Natural killer cell (primary cell): ENCODE measurements at places on chromosomes 5 and 9. TPM values are rescaled to one million over a fixed set of nuclear protein-coding genes. Genes with fewer than 3 reads are reported as not detected.

CD14 gene
- 1.4 TPM for total RNA-seq

C9 gene
- 0.52 TPM for total RNA-seq

- H3K27me3 ChIP-seq = no peaks in the 10 kb centered on the region
- no peak overlapping the region for H3K27ac ChIP-seq
- no peak overlapping the region for H3K4me3 ChIP-seq
- H3K36me3 ChIP-seq = no peaks in the 10 kb centered on the region
- H3K4me1 ChIP-seq = no peaks in the 10 kb centered on the region
- DNase-seq = no peak
Observed at GRCh38 chr5:69046375-69046957, 47.3 kb upstream of the SLC30A5 start.

DNA sequence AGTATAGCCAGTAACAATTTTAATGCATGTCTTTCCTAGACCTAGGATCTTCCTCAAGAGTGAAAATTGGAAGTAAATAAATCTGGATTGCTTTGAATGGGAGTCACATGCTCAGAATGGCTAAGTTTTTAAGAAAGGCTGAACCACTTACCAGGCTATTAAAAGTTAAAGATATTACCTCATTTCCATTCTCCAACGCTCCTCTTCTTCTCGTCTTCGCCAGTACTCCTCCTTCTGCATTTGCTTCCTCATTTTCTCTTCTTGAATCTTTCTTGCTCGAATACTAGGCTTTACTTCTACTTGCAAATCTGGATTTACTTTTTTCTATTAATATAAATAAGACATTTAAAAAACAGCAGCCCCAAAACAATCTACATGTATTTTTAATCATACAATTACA, 49.6 kb downstream of the ZFR start:
- no peaks in the 10 kb centered on the region for H3K4me1 ChIP-seq
- DNase-seq = no peak
- H3K36me3 ChIP-seq = peaks cover 85% of the 10 kb centered on the region
- no peak overlapping the region for H3K27ac ChIP-seq
- no peak overlapping the region for H3K4me3 ChIP-seq

DNA sequence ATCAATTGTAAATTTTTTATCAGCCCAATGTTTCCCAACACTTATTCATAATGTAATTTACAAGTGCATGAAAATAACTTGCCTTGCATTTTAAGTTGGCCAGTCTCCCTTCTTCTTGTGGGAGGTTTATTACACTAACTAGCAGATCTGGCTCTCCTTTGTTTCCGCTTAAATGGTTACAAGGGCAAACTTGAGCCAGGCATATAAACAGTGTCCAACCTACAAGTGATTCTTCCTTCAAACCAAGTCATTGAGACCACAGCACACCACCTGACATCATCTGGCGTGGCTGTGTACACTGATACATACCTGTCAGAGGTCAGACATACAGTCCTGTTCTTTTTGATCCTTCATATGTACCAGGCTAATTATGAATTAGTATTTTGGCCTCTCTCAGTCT, 80.1 kb downstream of the ALDH1A1 start:
- H3K36me3 ChIP-seq = no peaks in the 10 kb centered on the region
- no peaks in the 10 kb centered on the region for H3K4me1 ChIP-seq
- no peak overlapping the region for H3K4me3 ChIP-seq
- no peak overlapping the region for H3K27ac ChIP-seq
- H3K27me3 ChIP-seq = no peaks in the 10 kb centered on the region

DNA sequence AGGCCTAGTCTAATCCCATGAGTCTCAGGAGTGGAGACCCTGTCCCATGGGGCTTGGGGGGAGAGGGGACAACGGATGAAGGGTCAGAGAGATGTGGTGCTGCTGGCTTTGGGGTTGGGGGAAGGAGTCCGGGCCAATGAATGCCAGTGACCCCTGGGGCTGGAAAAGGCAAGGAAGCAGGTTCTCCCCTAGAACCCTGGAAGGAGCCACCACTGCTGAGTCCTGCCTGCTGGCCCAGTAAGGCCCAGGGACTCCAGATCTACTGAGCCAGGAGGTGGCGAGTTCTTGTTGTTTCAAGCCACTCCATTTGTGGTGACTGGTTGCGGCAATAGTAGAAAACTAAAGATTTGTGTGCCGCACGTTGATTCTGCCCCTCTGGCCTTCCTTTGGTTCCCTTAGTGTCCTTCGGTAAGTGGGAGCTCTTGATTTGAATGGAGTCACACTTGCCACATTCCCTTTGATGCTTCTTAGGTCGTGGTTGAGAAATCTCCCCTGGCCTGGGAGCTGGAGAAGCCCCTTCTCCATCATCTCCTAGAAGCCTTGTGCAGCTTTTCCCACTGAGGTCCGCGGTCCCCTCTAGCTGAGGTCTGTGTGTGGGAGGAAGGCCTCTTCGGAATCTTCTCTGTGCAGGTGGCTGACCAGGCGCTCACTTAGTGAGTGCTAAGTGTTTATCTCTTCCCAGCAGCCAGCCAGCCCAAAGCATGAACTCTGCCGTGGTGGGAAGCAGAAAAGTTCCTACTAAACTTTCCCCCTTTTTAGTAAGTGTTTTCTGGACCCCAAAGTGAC, 9.0 kb downstream of the FCN1 start:
- no peak overlapping the region for H3K4me3 ChIP-seq
- H3K27me3 ChIP-seq = no peaks in the 10 kb centered on the region
- no peaks in the 10 kb centered on the region for H3K36me3 ChIP-seq
- no peak overlapping the region for H3K27ac ChIP-seq
- no peak for DNase-seq

GRCh38 chr9:113436728-113437515, 26.4 kb downstream of the C9orf43 start:
- no peaks in the 10 kb centered on the region for H3K27me3 ChIP-seq
- no peaks in the 10 kb centered on the region for H3K36me3 ChIP-seq
- no peaks in the 10 kb centered on the region for H3K4me1 ChIP-seq
- H3K4me3 ChIP-seq = no peak overlapping the region
- H3K27ac ChIP-seq = no peak overlapping the region
- no peak for DNase-seq

- no peak overlapping the region for H3K4me3 ChIP-seq
- H3K36me3 ChIP-seq = peaks cover 3% of the 10 kb centered on the region
- H3K27ac ChIP-seq = no peak overlapping the region
- peaks cover 14% of the 10 kb centered on the region for H3K4me1 ChIP-seq
- DNase-seq = no peak
Observed at GRCh38 chr9:79574781-79575180, 3.0 kb downstream of the TLE4 start.
